Progenitor cell of endocrine pancreas (in vitro differentiated cells): ENCODE measurements at places on chromosomes 1 and 21. TPM values are rescaled to one million over a fixed set of nuclear protein-coding genes. Genes with fewer than 3 reads are reported as not detected.

DNA sequence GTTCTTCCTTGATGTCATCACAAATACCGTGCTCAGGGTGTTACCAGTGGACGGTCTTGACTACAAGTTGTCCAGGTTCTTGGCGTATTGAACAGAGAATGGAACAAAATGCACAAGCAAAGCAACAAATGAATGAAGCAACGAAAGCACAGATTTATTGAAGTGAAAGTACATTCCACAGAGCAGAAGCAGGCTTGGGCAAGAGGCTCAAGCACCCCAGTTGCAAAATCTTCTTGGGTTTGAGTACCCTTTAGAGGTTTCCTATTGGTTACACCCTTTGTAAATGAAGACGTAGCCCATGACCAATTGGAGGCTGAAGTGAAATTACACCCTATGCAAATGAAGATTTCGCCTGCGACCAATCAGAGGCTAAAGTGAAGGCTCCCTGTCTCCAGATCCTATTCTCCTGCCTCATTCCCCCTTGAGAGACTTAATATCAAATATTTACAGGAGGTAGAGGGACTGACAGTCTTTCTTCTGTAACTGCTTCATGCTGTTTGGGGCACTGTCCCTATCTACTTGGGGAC is 38.3 kb downstream of the YY1AP1 start:
- H3K27me3 ChIP-seq: no peaks in the 10 kb centered on the region
- H3K27ac ChIP-seq: no peak overlapping the region
- H3K4me1 ChIP-seq: peaks cover 4% of the 10 kb centered on the region
- H3K36me3 ChIP-seq: no peaks in the 10 kb centered on the region
- H3K4me3 ChIP-seq: no peak overlapping the region

DNA sequence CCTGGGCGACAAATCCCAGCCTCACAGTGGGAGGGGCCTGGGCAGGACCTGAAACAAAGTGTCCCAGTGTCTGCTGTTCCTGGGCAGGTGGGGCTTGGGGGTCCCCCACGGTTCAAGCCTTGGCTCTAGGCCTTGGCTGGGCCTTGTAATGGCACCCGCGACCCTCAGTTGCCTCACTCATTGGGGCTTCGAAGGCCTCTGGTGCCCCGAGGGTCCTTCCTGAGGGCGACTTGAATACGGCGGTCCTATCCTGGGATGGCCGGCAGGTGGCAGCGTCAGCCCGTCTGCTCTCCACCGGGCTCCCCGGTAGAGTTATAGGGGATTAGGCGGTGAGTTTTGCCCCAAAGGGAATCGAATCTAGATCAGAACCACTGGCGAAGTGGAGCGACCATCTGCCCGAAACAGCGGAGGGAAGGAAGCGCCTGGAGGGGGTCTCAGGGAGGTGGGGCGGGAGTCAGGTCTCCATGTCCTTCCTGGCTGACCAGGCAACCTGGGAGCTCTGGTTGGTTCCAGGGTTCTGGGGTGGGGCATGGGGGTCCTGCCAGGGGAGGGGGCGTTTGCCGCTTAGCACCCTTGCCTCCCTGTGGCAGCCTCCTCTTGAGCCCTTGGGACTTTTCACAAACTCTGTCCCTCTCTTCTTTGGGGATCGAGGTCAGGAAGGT is 2.1 kb upstream of the PEX10 start:
- peak overlapping the region; percentile 92 for H3K27ac ChIP-seq
- DNase-seq: peak; percentile 71
- H3K4me1 ChIP-seq: peaks cover 9% of the 10 kb centered on the region
- no peaks in the 10 kb centered on the region for H3K36me3 ChIP-seq
- H3K4me3 ChIP-seq: peak overlapping the region; percentile 76
- peaks cover 31% of the 10 kb centered on the region for H3K27me3 ChIP-seq

DNA sequence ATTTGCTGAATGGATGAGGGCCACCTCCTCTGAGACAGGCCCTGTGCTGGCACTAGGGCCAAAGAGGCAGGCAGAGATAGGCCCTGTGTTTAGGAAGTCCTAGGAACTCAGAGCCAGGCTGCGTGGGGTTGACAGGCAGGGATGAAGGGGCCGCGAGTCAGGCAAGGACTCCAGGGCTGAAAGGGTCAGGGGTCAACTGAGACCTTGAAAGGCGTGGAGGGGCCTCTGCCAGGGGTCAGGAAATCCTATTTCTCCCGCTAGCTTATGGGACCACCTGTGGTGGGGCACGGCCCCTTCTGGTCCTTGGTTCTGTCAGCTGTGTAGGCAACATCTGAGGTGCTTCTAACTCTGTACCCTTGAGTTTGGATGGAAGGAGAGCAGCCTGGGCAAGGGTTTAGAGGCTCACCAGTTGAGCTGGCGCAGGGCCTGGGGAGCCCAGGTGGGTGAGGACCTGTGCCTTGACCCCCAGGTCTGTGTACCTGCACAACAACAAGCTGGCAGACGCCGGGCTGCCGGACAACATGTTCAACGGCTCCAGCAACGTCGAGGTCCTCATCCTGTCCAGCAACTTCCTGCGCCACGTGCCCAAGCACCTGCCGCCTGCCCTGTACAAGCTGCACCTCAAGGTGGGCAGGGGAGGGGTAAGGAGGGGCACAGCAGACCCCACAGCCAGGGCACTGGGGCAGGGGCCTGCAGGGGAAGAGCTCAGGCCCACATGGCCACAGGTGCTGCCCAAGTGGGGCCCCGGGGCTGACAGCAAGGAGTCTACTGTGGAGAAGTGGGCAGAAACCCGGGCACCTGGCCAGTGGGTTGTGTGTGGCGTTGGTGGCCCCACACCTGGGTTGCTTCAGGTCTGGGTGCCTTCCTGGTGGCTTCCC is 14.9 kb downstream of the PODN start:
- no peak overlapping the region for H3K27ac ChIP-seq
- H3K36me3 ChIP-seq: no peaks in the 10 kb centered on the region
- no peak for DNase-seq

The CCDC185 gene
- total RNA-seq: not detected in 2 replicates

GRCh38 chr1:61580417-61580816 is 144.5 kb downstream of the TM2D1 start:
- peaks cover 4% of the 10 kb centered on the region for H3K27me3 ChIP-seq
- H3K36me3 ChIP-seq: no peaks in the 10 kb centered on the region
- no peak overlapping the region for H3K27ac ChIP-seq
- no peak for DNase-seq
- no peaks in the 10 kb centered on the region for H3K4me1 ChIP-seq
- no peak overlapping the region for H3K4me3 ChIP-seq

DNA sequence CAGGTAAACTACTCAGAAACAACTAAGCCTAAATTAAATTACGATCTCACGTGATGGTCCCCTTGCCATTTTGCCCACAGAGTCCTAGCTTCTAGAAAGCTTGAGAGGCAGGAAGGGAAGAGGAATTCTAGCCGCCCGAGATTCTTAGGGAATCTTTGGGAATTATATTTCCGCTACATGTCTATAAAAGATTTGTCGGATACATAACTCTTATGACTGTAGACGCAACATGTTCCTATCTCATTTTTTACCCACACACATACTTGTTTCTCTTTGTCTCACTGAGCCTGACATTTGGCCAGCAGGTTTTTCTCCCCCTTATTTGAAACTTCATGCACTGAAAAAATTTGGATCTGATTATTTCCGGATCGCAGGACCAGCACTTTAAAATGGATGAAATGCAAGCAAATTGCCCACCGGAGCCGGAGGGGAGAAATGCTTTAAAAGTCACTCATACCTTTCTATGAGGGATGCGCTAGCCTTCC is 5.5 kb downstream of the GLIS1 start:
- no peak for DNase-seq
- H3K4me1 ChIP-seq: peaks cover 11% of the 10 kb centered on the region
- H3K27ac ChIP-seq: no peak overlapping the region
- peaks cover 91% of the 10 kb centered on the region for H3K27me3 ChIP-seq
- H3K36me3 ChIP-seq: no peaks in the 10 kb centered on the region

The ACKR1 gene
- total RNA-seq: 0.57 and 0.67 TPM in 2 replicates

DNA sequence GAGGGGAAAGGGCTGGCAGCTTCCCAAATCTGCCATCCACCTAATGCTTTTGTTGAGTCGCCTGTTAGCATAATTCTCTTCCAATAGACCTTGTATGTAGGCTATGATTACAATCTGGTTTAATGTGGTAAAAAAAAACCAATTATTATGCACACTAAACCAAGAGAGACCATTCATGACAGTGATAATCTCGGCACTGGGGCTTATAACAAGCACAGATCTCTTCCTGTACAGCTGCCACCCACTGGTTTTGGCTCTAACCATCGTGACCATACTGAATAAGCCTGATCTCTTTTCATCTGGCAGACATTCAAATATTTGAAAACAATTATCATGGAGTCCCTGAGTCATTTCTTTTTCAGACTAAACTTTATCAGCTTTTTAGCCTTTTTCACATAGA is 12.0 kb upstream of the SYT14 start:
- H3K27ac ChIP-seq: no peak overlapping the region
- H3K36me3 ChIP-seq: no peaks in the 10 kb centered on the region
- H3K4me3 ChIP-seq: no peak overlapping the region
- no peak for DNase-seq

- no peaks in the 10 kb centered on the region for H3K36me3 ChIP-seq
- H3K27ac ChIP-seq: no peak overlapping the region
- H3K27me3 ChIP-seq: peaks cover 2% of the 10 kb centered on the region
- no peaks in the 10 kb centered on the region for H3K4me1 ChIP-seq
Observed at GRCh38 chr1:13628218-13628617, 44.6 kb downstream of the PDPN start.

- H3K4me3 ChIP-seq: no peak overlapping the region
- no peak for DNase-seq
- H3K36me3 ChIP-seq: no peaks in the 10 kb centered on the region
Observed at GRCh38 chr1:204777591-204777990, 92.1 kb upstream of the LRRN2 start.

DNA sequence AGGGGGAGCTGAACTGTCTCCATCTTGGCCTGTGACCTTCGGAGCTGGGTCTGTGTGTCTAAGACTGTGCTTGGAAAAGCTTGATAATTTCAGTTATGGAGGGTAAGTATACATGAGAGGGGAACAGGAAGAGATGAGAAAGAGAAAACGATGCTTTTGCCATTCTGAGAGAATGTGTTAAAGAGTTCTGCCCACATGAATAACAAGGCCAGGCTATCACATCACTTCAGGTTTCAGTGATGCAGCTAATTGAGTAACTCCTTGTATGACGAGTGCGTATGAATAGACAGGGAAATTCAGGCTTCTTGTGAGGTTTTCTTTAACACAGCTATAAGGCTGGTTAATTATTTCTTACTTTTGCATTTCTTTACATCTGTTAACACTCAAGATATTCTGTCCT is 81.0 kb downstream of the PLPPR5 start:
- H3K36me3 ChIP-seq: no peaks in the 10 kb centered on the region
- H3K27me3 ChIP-seq: no peaks in the 10 kb centered on the region
- H3K4me1 ChIP-seq: no peaks in the 10 kb centered on the region
- no peak overlapping the region for H3K4me3 ChIP-seq
- no peak for DNase-seq

DNA sequence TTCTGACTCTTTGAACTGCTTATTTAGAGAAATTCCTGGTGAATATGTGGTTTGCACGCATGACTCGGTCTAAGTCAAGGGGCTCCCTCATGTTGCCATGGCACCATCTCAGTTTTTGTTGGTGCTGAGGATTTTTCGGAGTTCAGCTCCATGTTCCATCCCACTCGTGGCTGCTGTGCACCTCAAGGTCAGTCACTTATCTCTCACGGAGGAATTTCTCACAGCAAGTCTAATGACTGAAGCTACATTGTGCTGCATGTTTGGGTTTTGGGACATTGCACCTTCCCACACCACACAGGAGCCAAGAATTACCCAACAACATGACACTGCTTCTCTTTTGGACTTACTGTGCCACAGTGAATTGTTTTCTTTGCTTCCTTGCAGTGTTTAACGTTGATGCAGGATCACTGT is 269.9 kb downstream of the NCAM2 start:
- DNase-seq: no peak
- H3K4me3 ChIP-seq: no peak overlapping the region
- no peaks in the 10 kb centered on the region for H3K36me3 ChIP-seq
- H3K27ac ChIP-seq: no peak overlapping the region

- peak; percentile 15 for DNase-seq
- peak overlapping the region; percentile 73 for H3K4me3 ChIP-seq
- no peaks in the 10 kb centered on the region for H3K36me3 ChIP-seq
- peaks cover 80% of the 10 kb centered on the region for H3K27me3 ChIP-seq
- H3K4me1 ChIP-seq: peaks cover 6% of the 10 kb centered on the region
Observed at GRCh38 chr1:58249737-58250586, 296.6 kb downstream of the OMA1 start.

The GJA8 gene
- total RNA-seq: not detected in 2 replicates

The KCNJ9 gene
- total RNA-seq: not detected in 2 replicates

- H3K4me1 ChIP-seq: no peaks in the 10 kb centered on the region
- no peaks in the 10 kb centered on the region for H3K36me3 ChIP-seq
- H3K27ac ChIP-seq: no peak overlapping the region
- no peak for DNase-seq
- no peak overlapping the region for H3K4me3 ChIP-seq
Observed at GRCh38 chr21:45965084-45965809, 16.3 kb upstream of the COL6A1 start.

GRCh38 chr1:50634251-50634650 is 211.0 kb upstream of the DMRTA2 start:
- no peaks in the 10 kb centered on the region for H3K36me3 ChIP-seq
- H3K4me3 ChIP-seq: no peak overlapping the region
- DNase-seq: no peak
- peaks cover 17% of the 10 kb centered on the region for H3K4me1 ChIP-seq
- H3K27ac ChIP-seq: no peak overlapping the region
- no peaks in the 10 kb centered on the region for H3K27me3 ChIP-seq

- H3K36me3 ChIP-seq: peaks cover 13% of the 10 kb centered on the region
- H3K4me1 ChIP-seq: peaks cover 29% of the 10 kb centered on the region
- no peak for DNase-seq
- H3K27ac ChIP-seq: no peak overlapping the region
Observed at GRCh38 chr1:149997585-149998262, 12.8 kb downstream of the OTUD7B start.

- no peaks in the 10 kb centered on the region for H3K4me1 ChIP-seq
- H3K27me3 ChIP-seq: no peaks in the 10 kb centered on the region
- H3K36me3 ChIP-seq: no peaks in the 10 kb centered on the region
- DNase-seq: no peak
- no peak overlapping the region for H3K27ac ChIP-seq
- no peak overlapping the region for H3K4me3 ChIP-seq
Observed at GRCh38 chr1:213921311-213921710, 66.5 kb upstream of the PROX1 start.

The PRAMEF1 gene
- not detected in 2 replicates for total RNA-seq

The ZNF692 gene
- total RNA-seq: 107 and 109 TPM in 2 replicates

GRCh38 chr1:110524311-110525248 is 5.6 kb upstream of the KCNA10 start:
- peaks cover 59% of the 10 kb centered on the region for H3K27me3 ChIP-seq
- no peak overlapping the region for H3K4me3 ChIP-seq
- H3K27ac ChIP-seq: no peak overlapping the region
- H3K4me1 ChIP-seq: no peaks in the 10 kb centered on the region
- H3K36me3 ChIP-seq: no peaks in the 10 kb centered on the region

- no peak overlapping the region for H3K27ac ChIP-seq
- H3K4me3 ChIP-seq: no peak overlapping the region
- H3K36me3 ChIP-seq: no peaks in the 10 kb centered on the region
Observed at GRCh38 chr1:90558126-90558525, 159.0 kb downstream of the BARHL2 start.

- no peak overlapping the region for H3K4me3 ChIP-seq
- no peak overlapping the region for H3K27ac ChIP-seq
- H3K4me1 ChIP-seq: peaks cover 17% of the 10 kb centered on the region
Observed at GRCh38 chr1:66175098-66175497, 358.9 kb upstream of the SGIP1 start.

The CHRNB2 gene
- total RNA-seq: 2.7 and 3.2 TPM in 2 replicates

The FCRL5 gene
- total RNA-seq: not detected in 2 replicates

GRCh38 chr1:78177708-78178270 is 132.0 kb downstream of the GIPC2 start:
- no peaks in the 10 kb centered on the region for H3K4me1 ChIP-seq
- no peak overlapping the region for H3K27ac ChIP-seq
- H3K4me3 ChIP-seq: no peak overlapping the region
- H3K27me3 ChIP-seq: no peaks in the 10 kb centered on the region
